GM19239 (cell line): ENCODE measurements at places on chromosomes 13 and 19.

DNA sequence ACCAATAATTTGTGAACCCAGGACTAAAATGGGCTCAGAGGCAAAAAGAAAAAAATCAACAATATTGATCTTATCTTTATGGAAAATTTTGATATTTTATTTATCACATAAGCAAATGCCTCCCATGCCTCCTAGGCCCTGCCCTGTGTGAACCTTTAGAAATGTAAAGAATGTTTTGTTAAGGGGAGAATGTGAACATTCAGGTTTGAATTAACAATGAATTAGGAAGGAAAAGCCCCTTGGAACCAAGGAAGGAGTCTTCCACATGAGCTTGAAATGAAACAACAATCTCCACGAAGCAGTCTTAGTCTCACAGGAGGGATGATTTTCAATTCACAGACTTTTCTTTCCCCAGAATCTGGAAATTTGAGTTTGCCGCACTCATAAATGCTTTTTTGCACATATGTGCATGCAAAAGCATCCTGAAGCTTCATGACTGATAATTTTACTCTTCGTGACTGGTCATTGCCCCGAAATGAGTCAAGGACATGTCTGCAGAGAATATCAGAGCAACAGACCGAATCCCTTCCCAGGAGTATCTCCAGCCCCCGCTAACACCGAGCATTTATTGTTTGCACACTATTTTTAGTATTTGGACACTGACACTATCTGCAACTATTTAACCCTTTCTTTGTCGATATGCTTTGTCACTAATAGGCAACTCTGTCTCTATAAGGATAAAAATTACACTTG lies 135.2 kb downstream of the DCT start:
- DNase-seq = no peak

DNA sequence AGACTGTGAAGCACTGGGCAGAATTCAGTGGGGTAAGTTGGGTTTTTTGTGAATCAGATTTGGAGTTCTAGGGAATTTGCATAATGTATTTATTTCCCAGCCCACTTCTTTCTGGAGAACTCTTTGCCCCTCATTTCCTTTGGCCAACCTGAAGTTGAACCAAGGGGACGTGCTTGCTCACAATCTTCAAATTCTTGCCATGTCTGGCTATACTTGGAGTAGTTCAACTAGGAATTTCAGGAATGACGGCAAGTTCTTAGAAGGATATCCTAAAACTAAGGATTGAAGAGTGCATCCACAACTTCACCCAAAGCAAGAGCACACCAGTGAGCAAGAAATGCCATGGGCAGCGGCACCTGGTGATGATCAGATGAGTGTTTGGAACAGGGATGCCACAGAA lies 88.5 kb downstream of the TEX26 start:
- DNase-seq = no peak

DNA sequence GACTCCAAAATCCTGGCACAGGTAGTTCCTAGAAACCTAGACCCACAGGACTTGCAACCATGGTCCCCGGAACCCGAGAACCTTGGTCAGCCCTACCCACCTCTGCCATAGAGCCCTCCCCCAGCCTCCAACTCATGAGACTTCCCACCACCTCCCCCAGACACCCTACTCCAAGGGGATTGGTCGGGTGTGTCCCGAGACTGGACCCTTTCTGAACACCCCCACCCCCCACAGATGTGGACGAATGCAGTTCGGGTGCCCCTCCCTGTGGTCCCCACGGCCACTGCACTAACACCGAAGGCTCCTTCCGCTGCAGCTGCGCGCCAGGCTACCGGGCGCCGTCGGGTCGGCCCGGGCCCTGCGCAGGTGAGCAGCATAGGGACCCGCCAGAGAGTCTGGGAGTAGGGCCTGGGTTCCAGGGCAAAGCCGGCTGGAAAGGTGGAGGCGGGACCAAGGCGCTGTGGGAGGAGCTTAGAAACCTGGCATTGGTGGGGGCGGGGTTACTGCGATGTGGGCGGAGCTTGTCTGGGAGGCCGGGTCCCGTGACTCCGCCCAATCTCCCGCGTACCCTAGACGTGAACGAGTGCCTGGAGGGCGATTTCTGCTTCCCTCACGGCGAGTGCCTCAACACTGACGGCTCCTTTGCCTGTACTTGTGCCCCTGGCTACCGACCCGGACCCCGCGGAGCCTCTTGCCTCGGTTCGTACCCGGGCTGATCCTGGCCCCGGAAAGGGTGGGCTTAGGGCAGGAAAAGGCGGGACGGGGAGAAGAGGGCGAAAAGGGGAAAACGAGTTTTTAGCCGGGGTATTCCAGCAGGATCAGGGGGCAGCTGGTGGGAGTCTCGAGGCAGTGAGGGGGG lies 11.9 kb downstream of the LTBP4 start:
- DNase-seq = no peak

DNA sequence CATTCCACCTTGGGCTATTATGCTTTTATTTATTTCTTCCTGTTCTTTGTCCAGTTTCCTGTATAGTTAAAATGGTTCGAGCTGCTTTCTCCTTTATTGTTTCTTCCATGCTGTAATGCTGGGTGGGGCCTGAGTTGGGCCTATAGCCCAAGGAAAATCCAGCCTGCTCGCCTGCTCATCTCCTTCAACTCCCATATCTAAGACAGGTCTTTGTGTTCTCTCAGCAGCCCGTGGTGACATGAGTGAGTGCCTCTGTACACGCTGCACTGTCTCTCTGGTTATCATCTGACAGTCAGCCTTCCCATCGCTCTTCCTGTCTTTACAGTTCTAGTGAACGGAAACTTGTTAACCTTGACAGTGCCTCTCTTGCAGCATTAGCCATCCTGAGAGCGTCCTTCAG lies 221.9 kb upstream of the SLC10A2 start:
- no peak for DNase-seq

GRCh38 chr19:29636553-29637360 lies 28.5 kb upstream of the PLEKHF1 start:
- no peak for DNase-seq

GRCh38 chr19:8056533-8056932 lies 4.0 kb downstream of the CCL25 start:
- no peak for DNase-seq

- DNase-seq = no peak
Observed at GRCh38 chr13:45439008-45439407, 20.8 kb upstream of the SLC25A30 start.

- DNase-seq = no peak
Observed at GRCh38 chr19:18414504-18415177, 4.6 kb upstream of the SSBP4 start.

DNA sequence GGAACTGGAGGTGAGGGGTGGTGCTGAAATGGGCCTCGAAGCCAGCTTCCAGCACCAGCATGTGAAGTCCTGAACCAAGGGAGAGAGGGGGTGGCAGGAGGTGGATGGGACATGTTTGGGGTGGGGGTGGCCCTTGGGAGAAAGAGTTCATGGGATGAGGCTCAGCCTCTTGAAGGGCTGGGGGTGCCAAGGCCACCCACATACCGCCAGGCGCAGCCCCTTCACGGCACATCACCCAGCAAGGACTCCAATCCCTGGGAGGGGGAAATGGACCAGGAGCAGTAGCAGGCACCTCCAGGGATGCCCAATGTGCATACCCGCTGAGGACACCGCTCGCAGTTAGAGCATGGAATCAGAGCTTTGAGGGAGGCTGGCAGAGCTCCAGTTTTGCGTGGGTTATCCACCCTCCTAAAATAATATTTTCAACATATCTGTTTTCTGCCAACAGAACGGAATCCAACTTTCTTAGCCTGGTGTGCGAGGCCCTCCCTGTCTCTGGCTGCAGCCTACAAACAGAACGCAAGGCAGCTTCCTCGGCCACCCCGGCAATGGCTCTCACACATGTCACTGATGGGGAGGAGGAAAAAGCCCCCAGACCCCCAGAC lies 140.5 kb upstream of the VSTM2B start:
- DNase-seq = no peak

DNA sequence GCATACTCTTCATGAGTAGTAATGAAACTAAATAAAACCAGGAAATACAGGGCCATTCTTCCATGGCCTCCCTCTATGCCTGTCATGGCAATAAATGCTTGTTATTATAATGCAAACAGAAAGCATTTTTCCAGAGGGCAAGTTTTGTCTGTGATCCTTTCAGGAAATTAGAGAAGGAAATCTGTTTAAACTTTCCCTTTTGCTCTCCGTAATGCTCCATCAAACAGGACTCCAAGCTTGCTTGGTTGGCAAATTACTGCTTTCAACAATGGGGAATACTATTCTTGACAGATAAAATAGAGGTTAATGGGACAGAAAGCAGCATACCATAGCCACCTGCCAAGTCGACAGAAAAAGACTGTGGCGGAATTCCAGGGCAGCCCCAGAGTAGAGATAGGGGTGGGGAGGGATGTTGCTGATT lies 252.5 kb downstream of the LHFPL6 start:
- DNase-seq = no peak

- no peak for DNase-seq
Observed at GRCh38 chr19:13172346-13173138, 22.3 kb downstream of the IER2 start.

- no peak for DNase-seq
Observed at GRCh38 chr13:110921209-110921608, 6.3 kb upstream of the ANKRD10 start.

DNA sequence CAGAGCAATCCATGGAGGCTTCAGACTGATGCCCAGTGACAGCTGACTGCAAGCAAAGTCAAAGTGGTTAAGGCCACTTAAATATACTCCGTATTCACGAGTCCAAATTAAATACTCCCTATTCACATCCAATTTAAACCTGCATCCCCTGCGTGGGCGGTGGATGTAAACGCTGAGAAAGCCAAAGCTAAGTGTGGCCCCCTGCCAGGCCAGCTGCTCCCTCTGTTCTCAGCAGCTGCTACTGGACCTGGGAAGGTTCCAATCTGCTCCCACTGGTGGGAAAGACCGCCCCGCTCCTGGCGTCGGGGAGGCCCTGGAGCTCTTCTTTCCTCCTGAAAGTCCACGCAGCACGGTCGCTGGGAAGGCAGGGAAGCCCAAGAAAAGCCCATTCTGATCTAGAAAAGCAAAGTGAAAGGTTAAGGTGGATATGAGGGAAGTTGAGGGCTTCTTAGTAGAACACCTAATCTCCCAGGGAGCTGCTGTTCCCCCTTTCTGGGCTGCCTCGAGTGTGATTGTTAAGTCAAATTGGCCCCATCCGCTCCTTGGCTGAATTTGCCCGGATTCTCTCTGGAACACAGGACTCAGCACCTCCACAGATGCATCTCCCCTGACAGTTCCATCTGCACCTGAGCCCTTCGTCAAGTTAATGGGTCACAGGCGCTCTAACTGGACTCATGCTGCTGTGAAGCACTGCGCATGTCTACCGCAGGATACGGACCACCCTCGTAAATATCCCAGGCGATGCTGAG lies 205.5 kb downstream of the USP12 start:
- DNase-seq = no peak

DNA sequence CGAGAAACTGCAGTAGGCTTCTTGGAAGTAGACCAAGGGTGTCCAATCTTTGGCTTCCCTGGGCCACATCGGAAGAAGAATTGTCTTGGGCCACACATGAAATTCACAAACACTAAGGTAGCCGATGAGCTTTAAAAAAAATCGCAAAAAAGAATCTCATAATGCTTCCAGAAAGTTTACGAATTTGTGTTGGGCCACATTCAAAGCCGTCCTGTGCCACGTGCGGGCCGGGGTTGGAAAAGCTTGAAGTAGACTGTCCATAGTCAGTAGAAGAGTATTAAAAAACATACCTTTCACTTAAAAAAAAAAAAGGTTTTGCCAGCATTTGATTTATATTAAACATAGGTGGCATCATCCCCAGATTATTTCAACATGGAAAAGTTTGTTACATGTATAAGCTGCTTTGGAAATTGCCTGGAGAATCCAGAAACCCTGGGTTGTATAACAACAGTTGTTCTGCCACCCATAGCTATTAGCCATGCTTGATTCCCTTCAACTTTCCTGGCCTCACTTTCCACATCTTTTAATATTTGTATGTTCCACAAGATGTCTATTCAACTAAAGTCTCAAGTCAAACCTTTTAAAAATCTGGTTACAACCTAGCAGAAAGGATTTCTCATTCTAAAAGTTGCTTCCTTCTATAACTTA lies 1.0 kb downstream of the IFT88 start:
- no peak for DNase-seq

DNA sequence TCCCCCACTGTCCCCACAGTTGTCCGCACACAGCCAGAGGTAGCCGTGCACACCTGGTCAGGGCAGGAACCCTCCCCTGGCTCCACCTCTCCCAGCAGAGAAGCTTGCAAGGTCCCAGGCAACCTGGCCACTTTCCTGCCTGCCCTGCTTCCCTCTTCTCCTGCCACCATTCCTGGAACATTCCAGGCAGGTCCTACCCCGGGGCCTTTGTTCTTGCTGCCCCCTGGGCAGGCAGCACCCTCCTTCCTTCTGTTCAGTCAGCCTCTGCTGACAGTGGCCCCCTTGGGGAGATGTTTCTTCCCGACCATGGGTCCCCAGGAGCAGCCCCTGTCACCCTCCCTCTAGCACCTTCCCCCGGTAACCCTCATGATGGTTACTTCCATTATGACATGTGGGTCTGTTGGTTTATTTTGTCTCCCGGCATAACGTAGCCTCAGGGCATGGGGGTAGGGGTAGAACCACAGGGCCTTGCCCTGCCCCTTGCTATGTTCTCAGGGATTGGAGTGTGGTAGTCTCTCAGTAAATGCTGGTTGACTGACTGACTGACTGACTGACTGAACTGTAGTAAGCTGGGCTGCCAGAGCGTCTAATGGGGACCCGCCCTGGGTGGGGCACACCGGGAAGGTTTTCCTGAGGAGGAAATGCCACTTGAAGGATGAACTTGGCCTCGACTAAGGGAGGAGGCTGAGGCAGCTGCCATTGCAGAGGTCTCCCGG lies 10.8 kb downstream of the PAK4 start:
- DNase-seq = no peak

- no peak for DNase-seq
Observed at GRCh38 chr13:46473806-46474205, 79.2 kb upstream of the LRCH1 start.

DNA sequence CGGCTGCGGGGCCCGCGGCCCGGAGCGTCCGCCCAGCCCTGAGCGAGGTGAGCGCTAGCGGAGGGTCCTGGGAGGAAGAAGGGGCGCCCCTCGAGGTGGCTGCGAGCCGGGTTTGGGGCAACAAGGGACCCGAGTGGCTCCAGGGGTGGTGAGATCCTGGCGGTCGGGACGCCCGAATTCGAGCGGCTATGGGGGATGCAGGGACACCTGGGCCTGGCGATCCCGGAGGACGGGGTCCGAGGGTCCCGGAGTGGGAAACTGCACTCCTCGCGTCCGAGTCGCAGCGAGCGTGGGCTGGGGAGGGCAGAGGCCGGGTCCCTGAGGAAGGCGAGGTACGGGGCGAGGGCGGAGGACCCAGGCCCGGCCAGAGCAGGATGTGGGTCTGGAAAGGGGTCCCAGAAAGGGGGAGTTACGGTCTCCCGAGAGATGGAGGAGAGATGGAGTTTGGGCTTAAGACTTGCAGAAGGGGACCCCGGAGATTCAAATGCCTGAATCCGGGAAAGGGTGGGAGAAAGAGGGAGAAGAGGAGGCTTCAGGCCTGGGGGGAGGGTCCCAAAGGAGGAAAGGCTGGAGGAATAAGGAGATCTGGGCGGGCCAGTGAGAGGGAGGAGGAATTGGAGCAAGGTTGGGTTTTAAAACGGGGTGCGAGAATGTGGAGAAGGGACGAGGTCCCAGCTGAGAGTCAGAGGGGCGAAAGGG lies 542 bp downstream of the CACNG7 start:
- no peak for DNase-seq

GRCh38 chr19:46063201-46063600 lies 22.4 kb upstream of the IGFL4 start:
- DNase-seq = no peak

- no peak for DNase-seq
Observed at GRCh38 chr13:80881495-80881894, 540.6 kb upstream of the SPRY2 start.

- no peak for DNase-seq
Observed at GRCh38 chr13:44710576-44710975, 134.4 kb upstream of the TSC22D1 start.

GRCh38 chr13:39641645-39642044 lies 13.8 kb upstream of the COG6 start:
- DNase-seq = no peak
